ENCODE measurements at places on chromosomes 13 and 19.
A peak's percentile ranks its signal among the peaks of the same experiment; 100 is the strongest.

DNA sequence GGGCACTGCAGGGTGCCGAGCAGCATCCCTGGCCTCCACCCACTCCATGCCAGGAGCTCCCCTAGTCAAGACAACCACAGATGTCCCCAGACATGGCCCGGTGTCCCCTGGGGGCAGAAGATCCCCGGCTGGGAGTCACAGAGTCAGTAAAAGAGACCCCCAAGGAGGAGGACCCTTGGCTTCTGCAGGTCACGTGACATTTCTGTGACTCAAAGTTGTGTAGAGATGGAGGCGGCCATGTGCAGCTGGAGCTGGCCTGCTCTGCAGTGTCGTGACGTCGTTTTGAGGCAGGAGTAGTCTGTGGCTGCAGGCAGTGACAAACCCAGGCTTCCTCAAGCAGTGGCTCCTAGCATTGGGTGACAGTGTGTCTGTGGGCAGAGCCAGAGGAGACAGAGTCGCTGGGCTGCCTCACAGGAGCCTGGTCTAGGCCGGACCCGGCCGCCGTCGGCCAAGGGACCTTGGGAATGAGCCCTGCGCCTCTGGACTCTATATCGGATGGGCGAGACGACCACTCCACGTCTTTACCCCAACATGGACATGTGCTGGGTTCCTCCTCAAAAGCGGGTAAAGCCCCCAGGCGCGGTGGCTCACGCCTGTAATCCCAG is 7.7 kb upstream of the DIRAS1 start:
- DNase-seq: no peak

GRCh38 chr19:34380639-34381241 is 15.7 kb downstream of the GPI start:
- no peak for DNase-seq

DNA sequence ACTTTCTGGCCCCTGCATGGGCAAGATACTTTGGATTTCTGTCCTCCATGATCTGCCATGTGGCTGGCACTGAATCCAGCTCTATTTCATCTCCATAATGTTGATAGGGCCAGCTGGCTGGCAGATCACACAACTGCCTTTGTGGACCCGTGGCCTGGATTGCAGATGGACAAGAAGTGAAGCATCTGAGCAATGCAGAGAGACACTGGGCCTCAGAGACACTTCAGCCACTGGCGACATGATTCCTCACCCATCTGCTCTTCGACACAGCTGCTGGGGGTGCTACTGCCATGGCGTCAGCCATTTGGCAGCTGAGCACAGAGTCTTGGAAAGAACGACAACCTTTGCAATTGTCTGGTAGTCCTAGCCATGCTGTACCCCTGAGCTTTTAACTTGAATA is 79.5 kb upstream of the MYO16 start:
- DNase-seq: no peak

DNA sequence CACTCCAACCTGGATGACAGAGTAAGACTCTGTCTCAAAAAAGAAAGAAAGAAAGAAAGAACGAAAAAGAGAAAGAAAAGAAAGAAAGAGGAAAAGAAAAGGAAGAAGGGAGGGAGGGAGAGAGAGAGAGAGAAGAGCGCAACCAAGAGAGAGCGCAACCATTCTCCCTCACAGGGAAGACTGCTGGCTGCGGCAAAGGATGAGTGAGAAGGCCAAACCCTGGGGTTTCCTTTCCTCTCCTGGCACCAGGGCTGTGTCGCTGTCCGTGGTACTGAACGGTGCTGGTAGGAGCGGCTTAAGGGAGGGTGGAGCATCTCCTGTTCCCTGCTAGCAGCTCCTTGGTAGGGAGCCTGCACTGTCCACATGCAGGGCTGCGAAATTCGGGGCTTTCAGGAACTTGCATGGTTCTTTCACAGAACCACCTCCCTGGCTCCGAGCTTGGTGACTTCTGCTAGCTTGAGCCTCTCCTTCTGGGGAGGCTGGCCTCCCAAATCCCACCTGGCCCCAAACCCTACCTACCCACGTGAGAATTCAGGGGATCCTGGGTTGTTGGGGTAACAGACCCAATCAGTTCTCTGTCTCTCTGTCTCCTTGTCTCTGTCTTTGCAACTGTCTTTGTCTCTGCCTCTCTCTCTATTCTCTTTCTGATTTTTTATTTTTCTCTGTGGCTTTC is 51.1 kb upstream of the ZNRF4 start:
- peak; percentile 84 for DNase-seq

DNA sequence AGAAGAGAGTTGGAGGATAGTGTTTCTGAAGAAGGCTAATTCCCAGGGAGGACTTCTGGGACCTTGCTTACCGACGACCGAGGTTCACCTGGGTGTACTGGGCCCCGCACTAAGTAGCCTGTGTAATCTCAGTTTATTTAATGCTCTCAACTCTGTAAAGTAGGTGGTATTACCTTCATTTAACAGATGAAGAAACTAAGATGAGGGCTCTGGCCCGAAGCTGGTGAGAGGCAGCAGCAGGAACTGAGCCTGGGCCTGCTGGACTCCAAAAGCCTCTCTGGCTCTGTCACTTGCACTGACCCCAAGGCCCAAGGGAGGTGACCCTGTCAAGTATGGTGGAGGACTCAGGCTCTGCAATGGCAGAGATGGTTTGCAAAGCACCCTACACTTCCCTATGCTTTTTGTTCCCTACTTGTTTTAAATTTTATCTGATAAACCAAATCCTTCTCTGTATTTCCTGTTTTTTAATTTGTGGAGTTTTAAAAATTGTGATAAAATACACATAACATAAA is 50.6 kb downstream of the GGACT start:
- DNase-seq: no peak

DNA sequence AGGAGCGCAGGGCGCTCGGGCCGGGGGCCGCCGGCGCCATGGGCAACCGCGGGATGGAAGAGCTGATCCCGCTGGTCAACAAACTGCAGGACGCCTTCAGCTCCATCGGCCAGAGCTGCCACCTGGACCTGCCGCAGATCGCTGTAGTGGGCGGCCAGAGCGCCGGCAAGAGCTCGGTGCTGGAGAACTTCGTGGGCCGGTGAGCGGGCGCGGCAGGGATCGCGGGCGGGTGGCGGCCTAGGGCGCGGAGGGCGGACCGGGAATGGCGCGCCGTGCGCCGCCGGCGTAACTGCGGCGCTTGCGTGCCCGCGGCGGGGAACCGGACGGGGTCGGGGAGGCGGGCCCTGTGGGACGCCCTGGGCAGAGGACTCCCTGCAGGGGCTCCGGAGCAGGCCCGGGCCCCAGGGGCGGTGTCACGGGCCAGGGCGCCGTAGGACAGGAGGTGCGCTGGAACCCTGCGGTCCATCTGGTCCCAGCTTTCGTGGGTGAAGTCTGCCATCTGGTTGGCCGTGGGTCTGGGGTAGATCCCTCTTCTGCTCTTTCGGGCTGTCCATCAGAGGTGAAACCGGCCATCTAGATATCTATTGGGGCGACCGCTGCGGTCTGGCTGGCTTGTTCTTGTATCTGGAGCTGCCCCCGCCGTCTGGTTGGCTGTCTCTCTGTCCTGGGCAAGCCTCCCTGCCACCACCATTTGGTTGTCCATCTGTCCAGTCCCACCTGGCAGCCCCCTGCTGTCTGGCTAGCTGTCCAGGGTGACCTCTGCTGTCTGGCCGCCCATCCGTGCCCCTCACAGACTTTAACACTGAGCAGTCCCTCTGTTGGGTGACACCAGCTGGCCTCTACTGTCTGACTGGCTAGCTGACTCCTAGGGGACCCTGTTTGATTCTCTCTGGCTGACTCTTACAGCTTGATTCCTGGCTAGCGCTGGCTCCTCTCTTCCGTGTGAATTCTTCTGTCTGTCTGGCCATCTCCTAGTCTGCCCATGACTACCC is 622 bp downstream of the DNM2 start:
- peak; percentile 41 for DNase-seq

- no peak for DNase-seq
Observed at GRCh38 chr13:73608711-73609485, 525.3 kb downstream of the KLF12 start.
